AML-193 (cell line): ENCODE measurements at places on chromosomes 2 and 18.

DNA sequence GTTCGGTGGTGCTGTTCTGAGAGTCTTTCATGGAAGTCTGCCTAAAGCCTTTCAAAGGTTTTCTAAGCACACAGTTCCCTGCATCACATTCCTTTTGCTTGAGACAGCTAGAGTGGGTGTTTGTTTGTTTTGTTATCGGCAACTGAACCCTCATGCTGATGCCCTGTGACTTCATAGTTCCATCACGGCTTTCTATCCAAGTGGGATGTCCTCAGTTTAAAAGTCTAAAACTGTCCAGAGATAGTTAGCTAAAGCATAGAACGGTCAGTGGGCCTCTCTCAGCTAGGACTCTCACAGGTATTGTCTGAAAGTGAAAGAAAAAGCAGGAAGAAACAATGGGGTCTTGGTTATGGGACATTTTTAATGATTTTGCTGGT lies 337.3 kb downstream of the OSR1 start:
- DNase-seq: no peak

DNA sequence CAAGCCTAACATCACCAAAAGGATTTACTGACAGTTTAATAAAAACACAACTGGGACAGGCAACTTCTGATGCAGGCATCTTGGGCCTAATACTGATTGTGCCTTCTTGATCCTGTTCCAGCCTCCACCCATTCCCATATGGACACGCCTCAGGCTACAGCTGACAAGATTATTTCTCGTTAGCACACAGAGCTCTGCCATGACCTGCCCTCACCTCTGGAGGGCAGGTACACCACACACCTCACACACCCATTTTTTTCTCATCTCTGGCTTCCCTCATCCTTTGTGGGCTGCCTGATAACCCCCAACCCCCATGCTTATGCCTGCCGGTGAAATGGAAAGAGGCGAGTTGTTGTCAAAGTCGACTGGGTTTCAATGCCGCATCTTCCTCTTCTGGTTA lies 147.0 kb downstream of the ANTXR1 start:
- no peak for DNase-seq

- no peak for DNase-seq
Observed at GRCh38 chr2:14530506-14530905, 102.0 kb upstream of the LRATD1 start.

GRCh38 chr18:26397019-26397418 lies 151.3 kb downstream of the KCTD1 start:
- no peak for DNase-seq

GRCh38 chr2:203238292-203238703 lies 520 bp upstream of the CYP20A1 start:
- DNase-seq: no peak

DNA sequence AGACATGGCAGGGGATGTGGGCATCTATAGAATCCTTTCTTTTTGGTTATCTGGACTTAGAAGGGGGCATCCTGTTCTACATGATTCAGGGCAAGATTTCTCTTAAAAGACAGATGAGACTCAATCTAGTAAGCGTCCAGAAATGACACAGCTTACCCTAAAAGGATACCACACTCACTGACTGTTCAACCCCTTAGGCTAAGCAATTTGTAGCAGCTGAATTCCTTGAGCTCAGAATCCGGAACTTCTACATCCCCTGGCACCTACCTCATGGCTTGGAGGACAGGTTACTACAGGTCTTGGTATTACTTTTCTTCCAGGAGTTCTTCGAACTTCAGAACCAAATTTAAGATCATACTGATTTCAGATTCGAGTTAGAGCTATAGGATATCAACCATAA lies 138.4 kb downstream of the LAMA3 start:
- no peak for DNase-seq

DNA sequence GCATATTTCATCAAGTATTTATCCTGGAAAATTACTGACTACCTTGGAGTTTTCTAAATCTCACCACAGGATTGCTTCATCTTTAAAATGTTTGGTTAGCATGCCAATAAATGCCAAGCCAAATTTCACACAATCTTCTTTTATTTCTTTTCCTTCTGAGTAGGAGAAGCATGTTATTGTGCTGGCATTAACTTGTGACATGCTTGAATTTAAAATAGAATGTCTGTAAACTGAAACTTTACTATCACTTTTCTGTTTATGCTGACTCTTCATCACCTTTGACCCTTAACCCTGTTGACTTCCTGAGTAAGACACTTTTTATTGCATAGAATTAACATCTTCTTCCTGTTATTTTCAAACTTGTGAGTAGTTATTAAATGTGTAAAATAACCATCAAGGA lies 56.2 kb upstream of the LRRTM4 start:
- DNase-seq: no peak

DNA sequence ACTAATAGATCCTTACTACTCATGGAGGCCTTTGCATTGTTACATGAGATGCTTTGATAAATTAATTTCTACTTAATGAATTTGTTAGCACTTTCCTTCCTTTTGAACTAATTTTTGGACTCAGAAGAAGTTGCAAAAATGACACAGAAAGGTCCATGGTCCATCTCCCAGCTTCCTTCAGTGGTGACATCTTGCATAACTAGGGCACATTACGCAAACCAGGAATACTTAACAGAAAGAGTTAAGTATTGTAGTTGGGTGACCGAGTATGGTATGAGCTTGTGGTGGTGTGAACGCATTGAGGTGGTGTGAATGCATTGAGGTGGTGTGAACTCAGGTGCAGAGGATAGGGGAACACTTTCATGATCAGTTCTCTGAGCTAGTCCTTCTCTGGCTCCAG lies 151.1 kb upstream of the TWIST2 start:
- DNase-seq: no peak

- peak; percentile 67 for DNase-seq
Observed at GRCh38 chr2:45134726-45135125, 125.5 kb upstream of the SIX2 start.

DNA sequence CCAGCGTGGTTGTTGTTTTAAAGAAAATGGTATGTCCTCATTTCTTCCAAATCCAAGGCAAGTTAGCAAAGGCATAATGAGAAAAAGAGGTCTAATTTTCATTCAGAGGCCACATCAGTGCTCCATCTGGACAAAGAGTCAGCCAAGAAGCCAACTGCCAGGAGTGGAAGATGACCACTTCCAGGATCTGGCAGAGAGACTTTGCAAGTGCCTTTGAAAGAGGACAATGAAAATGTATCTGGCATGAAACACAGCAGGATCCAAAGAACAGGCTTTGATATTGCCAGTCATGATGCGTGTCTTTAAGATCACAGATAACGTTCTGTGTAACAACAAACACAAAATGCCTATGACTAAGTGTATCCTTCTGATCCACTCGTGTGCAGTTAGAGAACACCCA lies 82.8 kb downstream of the AFF3 start:
- DNase-seq: no peak

DNA sequence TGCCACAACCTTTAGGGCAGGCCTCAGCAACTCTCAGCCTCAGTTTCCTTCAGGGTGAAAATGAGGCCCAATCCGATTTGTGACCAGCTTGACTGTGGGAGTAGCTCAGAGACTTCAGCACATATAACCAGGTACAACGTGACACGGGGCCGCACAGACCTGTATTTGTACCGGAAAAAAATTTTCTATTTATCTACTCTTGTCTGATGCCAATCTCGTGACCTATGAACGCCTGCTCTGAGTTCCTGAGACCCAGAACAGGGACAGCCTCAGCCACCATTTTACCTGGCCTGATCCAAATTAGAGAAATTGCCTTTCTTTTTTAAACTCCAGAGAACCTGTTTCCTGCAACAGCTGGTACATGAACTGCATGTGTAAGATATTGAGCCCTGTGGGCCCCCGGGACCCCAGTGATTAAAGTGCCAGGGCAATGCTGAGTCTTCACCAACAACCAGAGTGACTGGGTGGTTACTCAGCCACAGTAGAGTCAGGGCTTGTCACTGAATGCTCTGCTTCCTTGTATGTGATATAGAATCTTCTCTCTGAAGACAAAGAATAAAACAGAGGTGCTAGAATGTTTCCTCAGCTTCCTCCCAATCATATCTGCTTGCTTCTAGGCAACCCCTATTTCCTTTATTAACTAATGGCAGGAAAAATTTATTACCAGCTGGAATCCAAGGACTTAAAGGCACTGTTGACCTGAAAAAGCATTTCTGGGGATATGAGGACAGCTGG lies 47.8 kb upstream of the FZD7 start:
- no peak for DNase-seq

DNA sequence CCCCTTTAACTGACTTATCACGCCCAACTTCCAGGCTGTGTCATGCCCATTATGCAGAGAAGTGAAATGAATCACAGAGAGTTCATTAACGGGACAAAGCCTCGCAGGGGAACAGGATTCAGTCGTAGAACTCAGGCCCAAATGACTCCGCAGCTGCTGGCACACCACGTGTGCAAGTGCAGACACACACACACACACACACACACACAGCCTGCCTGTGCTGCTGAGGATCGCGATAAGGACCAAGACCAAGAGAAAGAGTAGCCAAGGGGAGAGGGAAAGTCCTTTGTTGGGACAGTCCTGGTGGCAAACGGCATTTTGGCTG lies 90.0 kb upstream of the TAF1B start:
- DNase-seq: peak; percentile 8

- no peak for DNase-seq
Observed at GRCh38 chr18:74714791-74715190, 117.1 kb downstream of the ZNF407 start.

GRCh38 chr2:25085761-25086560 lies 44.1 kb downstream of the EFR3B start:
- no peak for DNase-seq

DNA sequence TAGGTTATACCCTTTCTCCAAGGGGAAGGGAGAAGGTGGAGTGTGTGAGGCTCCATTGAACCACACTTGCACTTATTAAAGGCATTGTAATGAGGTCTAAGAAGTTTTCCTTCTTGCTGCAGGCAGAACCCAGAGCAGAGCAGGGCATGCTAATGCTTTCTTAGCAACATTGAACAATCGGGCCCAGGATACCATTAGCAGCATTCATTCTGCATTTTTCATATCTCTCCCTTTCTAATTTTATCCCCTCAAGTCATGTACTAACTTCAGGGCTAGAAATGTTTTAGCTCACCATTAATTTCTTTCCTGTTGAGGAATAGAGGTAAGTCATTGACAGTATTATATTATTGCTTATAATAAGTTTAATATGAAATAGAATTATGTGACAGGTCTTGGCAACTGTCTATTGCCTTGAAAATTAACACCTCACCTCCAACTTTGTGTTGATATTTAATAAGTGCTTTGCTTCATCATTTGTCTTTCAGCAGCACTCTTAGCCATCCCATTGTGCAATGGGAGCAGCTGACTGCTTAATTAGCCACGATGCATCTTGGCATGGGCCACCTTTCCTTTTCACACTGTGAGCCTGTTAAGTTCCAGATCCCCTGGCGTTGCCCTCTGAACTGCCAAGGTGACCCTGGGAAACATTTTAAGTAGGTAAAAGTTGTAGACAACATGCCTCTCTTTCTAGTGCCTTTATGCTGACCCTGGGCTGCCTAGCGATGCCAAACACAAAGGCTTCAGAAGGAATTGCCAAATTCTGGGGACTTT lies 300.8 kb upstream of the MEX3C start:
- DNase-seq: no peak

DNA sequence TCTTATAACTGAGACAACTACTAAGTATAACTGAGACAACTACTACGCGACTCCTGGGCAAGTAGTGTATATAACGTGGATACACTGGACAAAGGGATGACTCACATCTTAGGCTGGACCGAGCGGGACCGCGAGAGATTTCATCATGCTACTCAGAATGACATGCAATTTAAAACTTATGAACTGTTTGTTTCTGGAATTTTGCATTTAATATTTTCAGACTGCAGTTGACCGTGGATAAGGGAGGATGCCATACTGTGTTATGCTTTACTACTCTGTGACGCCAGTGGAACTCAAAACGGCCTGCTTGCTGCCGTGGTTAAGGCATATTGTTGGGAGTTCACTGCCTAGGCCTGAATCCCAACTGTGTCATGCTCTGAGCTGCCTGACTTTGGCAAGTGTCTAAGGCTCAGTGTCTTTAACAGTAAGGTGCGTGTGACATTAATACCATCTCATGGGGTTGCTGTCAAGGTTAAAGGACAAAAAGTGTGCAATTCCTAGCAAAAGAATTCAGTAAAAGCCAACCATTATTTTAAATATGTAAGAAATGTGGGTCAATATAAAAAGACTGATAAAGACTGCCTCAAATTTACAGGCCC lies 64.6 kb downstream of the BMP10 start:
- DNase-seq: no peak

- no peak for DNase-seq
Observed at GRCh38 chr2:190759749-190760213, 110.9 kb downstream of the NAB1 start.

DNA sequence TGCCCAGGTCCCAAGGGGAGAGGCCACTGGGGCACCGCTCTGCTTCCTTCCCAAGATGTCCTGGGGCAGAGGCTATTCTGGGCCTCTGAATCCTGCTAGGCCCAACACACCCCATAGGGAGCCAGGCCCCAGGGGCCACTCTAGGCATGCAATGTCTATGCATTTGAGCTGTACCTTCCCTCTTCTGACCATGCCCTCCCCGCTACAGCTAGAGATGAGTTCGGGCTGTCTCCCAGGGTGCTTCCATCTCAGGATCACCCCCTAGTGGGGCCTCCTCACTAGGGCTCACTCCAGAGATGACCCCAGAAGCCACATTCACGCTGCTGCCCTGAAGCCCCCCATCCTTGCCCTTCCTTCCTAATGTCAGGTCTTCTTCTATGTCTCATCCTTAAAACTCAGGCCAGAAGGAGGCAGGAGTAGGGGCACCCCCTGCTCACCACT lies 54.4 kb downstream of the TNS1 start:
- no peak for DNase-seq

- no peak for DNase-seq
Observed at GRCh38 chr18:25814841-25815458, 275.5 kb downstream of the SS18 start.

GRCh38 chr2:239268082-239268481 lies 132.7 kb downstream of the HDAC4 start:
- DNase-seq: no peak

DNA sequence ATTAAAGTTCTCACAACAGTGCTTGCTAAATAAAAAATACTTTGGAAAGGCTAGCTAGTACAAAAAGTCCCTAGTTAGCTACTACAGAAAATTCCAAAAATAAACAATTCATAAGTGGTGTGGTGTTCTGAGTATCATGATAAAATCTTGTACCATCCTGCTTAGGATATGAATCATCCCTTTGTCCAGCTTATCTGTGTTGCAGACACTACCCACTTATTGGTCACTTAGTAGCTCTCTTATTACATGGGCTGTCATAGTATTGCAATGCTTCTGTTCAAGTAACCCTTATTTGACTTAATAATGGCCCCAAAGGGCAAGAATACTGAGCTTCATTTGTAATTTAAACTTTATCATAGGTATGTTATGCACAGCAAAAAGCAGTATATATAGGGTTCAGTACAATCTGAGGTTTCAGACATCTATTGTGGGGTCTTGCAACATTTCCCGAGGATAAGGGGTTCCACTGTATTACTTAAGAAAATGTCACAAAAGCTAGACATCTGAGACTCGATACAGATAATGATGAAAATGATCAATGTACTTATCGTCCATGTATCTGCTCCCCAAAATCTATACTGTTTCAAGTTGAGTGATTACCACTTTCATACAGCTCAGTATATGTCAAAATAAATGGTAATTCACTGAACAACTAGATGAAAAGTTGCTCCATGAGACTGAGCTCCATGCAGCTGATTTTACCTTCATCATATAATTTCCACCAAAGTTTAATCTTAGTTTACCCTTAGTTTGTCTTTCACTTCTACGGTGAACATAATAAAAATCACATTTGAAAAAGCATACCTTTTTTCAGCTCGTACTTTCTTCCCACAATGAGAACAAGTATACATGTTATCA lies 93.8 kb downstream of the C2orf74 start:
- no peak for DNase-seq
